HS-5 (cell line): ENCODE measurements at places on chromosomes 5 and 9.

DNA sequence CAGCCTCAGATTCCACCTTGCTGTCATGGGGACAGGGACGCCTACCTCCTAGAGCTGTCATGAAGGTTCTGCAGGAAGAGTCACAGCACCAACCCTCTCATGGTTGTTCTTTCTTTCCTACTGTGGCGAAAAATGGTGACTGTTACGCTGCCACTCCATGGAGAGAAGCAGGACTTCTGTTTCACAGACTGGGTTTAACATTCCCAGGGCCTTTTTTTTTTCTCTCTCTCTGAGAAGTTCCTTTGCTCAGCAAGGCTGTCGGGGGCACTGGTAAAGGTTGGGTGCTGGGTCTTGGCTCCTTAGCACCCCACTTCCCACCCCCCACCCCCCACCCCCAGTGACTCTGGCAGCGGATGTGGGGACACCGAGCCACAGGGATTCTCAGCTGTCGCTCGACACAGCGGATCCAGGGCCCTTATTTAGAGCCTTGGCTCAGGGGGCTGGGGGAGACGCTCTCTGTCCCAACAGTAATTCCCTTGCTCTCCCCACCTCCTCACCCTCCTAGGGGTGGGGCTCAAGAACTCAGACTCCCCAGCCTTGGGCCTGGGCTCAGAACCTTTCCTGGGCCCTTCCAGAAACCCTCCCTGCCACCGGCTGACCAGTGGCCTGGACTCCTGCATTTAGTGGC is 34.4 kb downstream of the DUSP1 start:
- DNase-seq = no peak

- DNase-seq = no peak
These were observed 240.2 kb upstream of the SEMA6A start for GRCh38 chr5:116814626-116815385.

- no peak for DNase-seq
These were observed 37.2 kb downstream of the PDE4D start for GRCh38 chr5:59856358-59856757.

DNA sequence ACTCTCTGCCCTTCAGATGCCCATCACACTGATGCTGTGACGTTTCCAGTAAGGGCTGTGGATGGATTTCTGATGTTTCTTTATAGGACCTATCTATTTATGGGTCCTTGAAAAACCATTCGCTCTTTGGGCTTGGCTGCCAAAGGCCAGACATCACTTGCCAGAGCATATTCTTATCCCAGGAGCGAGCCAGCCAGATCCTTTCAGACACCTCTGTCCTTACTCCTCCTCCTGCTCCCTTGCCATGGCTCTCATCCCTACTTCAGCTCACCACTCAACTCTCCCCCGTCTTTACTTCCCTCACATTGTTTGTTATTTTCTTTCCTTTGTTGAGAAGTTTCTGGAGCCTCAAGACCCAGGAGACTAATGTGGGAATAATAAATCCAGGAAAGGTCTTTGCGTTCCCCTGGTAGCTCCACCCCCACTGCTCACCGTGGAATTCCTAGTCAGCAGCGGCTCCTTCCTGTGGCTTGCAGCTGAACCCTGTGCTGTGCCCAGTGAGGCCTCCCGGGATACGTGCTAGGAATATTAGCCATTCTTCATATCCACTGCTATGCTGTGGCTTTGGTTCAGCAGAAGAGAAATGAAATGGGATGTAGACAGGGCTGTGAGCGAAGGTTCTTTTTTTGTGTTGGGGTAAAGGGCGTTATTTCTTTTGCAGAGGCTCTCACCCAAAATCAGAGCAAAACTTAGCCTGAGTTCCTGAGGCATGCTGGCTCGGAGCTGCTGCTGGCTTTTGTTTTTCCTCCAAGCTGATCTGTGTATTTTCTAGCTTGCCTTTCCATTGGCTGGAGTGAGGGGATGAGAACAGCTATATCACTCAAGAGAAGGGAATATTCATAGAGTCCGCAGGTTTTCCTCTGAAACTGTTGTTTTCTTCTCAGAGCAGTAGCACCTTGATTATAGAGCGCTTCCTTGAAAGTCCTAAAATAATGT is 171.1 kb downstream of the SAXO1 start:
- no peak for DNase-seq

GRCh38 chr5:159021901-159022556 is 77.7 kb downstream of the EBF1 start:
- DNase-seq = no peak

DNA sequence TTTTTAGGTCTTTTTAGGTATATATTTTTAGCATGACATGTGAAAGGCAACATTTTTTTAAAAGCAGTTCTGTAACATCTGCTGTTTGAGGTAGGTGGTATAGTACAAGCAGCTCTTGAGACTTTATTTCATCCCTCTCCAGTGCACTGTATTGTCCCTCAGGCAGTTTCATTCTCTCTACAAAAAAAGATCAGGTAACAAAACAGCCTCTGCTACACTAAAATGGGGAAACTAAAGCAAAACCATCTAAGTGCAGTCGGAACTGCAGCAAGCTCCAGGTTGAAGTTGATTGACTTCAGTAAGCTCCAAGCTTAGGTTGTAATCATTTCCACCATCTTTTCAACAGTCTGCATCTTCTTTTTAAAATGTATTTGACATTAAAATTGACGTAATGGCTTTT is 195.6 kb downstream of the DEPDC1B start:
- no peak for DNase-seq

GRCh38 chr9:17082343-17083064 is 52.3 kb upstream of the CNTLN start:
- DNase-seq = no peak

DNA sequence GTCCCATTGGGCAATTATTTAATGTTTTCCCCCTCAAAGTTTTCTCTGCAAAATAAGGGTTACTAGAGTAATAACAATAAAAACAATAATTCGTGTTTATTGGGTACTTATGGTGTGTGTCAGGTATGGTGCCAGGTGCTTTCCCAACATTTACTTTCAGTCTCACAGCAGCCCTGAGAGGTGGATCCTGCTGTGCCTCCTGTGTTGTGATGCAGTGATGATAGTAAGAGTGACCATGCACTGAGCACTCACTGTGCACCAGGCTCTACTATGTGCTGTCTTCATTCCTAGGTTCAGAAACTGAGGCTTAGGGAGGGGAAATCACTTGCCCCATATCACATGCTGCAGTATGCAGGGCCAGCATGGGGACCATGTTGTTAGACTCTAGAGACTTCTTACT is 15.5 kb downstream of the OTULINL start:
- DNase-seq = no peak

DNA sequence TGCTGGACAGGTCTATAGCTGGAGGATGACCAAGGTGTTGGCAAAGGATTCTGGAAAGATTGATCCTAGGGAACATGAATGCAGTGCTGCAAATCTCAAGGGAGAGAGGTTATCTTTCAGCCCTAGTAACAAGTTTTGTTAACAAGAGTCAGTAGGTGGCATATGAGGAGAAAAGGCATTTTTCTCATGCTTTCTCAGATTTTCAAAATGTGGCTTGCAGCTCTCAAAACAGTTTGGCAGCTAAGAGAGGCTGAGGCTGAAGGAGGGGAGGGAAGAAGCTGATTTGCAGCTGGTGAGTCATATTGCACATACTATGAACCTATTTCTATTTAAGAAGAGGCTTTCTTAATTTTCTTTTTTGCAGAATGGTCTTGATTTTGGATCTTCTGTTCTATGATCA is 64.3 kb upstream of the PCA3 start:
- DNase-seq = no peak

DNA sequence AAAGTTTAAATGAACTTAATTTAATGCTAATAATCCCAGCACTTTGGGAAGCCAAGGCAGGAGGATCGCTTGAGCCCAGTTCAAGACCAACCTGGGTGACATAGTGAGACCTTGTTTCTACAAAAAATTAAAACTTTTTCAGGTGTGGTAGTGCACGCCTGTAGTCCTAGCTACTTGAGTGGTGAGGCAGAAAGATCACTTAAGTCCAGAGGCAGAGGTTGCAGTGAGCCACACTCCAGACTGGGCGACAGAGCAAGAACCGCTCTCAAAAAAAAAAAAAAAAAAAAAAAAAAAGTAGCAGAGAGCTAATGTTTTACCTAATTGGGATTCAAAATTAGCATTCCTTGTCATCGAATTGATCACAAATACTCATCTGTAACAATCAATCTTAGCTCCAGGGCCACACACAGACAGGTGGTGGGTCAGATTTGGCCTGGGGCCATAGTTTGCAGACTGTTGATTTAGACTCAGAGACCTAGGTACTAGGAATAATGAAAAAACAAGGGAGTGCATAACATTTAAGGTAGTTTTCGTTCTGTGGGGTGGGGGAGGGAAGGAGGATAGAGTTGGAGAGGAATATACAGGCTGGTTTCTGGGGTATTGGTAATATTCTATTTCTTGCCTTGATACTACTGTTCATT is 21.4 kb downstream of the HSDL2 start:
- no peak for DNase-seq

DNA sequence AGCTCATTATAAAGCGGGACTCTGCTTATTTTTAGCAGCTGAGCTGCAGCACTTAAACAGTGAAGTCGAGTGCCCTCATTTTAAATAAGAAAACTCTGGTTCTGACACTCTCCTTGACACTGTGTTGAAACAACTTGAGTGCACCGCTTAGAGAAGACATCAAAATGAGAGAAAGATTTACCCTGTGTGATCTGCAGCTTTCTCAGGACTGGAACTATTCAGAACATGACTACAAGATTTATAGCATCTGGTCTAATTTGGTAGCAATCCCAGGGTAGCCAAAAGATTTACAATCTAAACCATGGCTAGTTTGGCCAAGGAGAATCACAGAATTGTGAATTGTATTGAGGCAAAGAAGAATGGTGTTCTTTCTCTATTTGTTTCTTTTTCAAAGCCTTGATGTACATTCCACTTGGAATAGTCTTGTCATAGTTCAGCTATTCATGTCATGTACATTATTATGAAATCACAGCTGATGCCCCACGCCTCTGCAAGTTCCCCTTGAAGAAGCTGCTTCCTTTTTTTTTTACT is 38.7 kb downstream of the PLEKHG4B start:
- DNase-seq = peak; percentile 30

GRCh38 chr9:125996791-125997190 is 249.6 kb downstream of the PBX3 start:
- no peak for DNase-seq

- no peak for DNase-seq
These were observed 69.8 kb downstream of the CNTLN start for GRCh38 chr9:17204611-17205152.

DNA sequence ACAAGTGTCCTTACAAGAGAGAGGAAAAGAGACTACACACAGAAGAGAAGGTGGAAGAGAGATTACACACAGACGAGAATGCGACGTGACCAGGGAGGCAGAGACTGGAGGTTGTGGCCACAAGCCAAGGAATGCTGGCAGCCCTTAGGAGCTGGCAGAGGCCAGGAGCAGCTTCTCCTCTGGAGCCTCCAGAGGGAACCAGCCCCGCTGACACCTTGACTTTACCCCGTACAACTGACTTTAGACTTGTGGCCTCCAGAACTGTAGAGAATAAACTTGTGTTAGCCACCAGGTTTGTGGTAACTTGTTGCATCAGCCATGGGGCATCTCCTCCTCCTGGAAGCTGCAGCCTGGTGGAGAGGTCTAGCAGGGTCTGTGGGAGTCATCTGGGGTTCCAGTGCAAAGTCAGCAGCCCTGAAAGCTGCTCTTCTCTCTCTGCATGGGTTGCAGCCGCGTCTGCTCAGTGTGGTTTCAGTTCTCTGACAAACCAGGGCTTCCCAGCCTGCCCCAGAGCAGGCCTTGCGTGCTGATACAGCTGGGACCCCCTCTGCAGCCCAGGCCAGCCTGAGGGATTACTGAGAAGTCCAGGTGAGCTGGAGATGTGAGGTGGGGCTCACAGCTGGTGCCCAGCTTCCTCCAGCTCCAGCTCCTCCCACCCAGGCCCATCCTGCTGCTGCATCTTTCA is 30.8 kb upstream of the CNOT6 start:
- DNase-seq = no peak

GRCh38 chr5:72066705-72067107 is 40.6 kb upstream of the MAP1B start:
- DNase-seq = peak; percentile 86

DNA sequence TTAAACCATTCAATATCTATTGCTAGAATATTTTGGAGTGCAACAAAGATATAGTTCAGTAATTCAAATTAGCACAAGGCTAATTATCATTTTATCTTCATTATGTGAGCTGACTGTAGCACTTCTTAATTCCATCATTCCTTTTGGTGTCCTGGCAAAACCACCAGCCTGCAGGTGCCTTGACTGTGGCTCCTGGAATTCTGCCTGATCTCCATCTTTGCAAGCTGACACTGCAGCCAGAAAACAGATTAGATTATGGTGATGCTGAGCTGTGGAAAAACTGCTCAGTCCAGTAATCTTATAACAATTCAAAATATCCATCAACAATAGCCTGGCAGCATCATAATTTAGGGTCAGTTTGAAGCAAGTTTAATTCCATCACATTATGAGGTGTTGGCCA is 919.5 kb downstream of the DTWD2 start:
- no peak for DNase-seq

DNA sequence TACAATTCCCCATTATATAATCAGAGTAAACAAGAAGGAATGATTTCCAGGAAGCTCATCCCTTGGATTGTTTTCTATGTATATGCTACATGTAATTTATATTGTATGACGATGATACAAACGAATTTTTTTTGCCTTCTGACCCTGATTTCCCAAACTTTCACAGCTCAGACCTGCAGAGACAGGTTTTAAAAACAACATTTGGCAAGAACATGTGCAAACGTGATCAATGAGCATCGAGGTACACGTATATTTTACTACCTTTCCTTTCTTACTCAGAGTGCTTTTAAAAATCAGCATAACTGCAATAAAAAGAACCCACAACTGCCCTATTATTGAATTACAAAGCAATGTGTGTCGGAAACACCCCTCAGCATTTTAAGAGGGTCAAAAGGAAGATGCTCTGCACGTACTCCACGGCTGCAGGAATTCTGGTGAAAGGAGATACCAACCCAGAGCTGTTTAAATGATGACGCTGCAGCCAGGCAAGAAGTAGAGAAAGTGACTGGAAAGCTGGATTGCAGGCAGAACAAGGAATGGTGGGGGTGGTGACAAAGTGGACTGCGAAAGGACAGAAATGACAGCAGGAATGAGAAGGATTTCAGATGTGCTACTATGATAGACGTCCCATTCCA is 533.5 kb downstream of the RAB3C start:
- no peak for DNase-seq

DNA sequence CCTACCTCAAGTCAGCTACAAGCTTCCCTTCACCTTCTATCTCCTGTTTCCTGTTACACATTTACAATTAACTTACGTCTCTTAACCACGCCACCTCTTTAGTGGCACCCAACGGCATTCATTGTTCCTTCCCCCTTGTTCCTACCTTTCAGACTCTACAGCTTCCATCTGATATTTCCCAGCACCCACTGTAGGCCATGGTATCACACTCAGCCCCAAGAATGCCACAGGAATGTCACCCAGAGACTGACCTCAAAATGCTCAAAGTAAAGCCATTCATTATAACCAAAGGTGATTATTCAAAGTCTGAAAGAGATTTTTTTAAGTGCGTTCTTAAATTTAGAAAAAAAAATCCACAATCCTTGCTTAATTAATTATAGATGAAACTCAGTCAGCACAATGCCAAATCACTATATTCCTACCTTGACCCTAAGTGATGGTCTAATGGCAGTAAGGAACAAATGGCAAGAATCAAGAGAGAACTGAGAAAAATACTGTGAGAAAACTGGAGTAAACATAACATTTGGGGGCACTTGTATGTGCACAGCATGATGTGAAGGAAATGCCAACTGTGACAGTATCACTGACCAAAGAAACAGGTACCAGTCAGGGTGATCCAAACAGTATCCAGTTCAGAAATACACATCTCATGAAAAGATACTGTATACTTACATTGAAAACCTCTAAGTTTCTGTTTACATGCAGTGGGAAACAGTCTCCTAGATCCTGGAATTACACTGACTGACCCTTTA is 52.1 kb downstream of the CTNND2 start:
- no peak for DNase-seq
